ENCODE measurements at places on chromosomes 2 and 18. TPM values are rescaled to one million over a fixed set of nuclear protein-coding genes. Genes with fewer than 3 reads are reported as not detected.

Gene MTLN
- 110 TPM for total RNA-seq

Gene AKAIN1
- not detected for total RNA-seq

DNA sequence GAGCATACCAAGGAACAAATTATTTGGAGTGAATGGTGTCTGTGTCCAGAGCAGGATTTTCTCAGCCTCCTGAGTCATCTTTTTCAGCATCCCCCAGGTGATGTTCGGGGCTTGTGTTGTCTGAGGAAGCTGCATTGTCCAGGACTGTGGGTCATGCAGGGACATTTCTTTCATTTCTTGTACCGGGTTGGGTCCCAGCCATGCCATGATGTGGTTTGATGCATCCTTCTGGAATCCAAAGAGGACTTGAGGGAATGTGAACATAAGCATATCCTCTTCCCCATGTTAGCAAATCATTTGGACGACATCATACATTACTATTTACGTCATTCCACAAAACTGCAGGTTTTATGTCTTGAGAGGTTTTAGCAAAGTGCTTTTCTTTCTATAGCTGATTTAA is 797.8 kb downstream of the CCDC85A start:
- H3K36me3 ChIP-seq, result no peaks in the 10 kb centered on the region
- no peaks in the 10 kb centered on the region for H3K4me1 ChIP-seq
- H3K27me3 ChIP-seq, result no peaks in the 10 kb centered on the region
- H3K4me3 ChIP-seq, result no peak overlapping the region
- no peak overlapping the region for H3K27ac ChIP-seq

DNA sequence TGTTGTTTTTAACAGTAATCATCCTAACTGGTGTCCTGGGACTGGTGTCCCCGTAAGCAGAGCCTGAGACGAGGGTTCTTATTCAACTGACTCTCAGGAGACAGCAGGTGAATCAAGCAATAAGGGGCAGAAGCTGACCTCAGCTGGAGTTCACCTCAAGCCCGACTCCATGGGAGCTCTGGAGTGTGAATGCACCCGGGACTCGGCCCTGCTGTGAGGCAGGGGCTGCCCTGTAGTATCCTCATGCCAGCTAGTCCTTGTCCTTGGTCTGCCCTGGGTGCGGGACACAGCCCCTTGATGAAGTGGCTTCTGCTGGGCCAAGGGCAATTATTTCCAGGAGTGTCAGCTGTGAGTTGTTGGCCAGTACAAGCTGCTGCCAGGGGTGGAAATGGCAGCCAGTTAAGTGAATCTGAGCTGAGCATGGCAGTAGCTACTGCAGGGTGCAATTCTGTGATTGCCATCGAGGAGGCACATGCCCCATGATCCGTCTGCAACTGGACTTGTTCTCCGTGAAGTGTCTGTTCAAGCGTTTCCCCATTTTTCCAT is 54.9 kb upstream of the OTOS start:
- DNase-seq, result no peak
- H3K4me3 ChIP-seq, result no peak overlapping the region
- H3K27me3 ChIP-seq, result no peaks in the 10 kb centered on the region
- H3K36me3 ChIP-seq, result no peaks in the 10 kb centered on the region
- H3K4me1 ChIP-seq, result no peaks in the 10 kb centered on the region

DNA sequence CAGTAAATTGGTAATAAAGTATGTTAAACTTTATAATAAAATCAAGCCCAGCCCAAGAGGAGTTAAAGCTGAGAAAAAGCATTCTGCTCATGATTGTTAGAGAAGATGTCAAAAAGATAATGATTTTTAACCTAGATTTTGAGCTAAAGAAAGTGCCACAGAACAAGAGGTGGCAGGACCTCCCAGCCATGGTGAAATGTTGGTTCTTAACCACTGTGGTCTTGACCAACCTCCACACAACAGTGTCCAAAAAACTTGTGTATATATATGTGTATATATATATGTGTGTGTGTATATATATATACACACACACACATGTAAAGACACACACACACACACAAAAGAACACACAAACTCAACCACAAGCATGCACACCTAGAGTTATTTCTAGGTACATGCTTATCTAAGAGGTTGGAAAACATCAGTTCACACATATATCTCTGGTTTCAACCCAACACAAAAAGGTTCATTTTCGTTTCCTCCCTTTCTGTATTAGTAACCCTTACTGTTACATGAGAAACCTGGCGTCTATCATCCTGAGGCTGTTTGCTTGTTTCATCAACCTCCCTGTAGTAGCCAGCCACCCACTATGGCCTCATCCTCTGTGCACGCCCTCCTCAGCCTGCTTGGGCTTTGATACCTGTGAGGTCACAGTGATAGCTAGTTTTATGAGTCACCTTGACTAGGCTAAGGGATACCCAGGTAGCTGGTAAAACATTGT is 631.8 kb upstream of the ID2 start:
- H3K4me1 ChIP-seq, result no peaks in the 10 kb centered on the region
- H3K36me3 ChIP-seq, result no peaks in the 10 kb centered on the region
- H3K4me3 ChIP-seq, result no peak overlapping the region
- no peak overlapping the region for H3K27ac ChIP-seq
- H3K27me3 ChIP-seq, result no peaks in the 10 kb centered on the region
- DNase-seq, result no peak

DNA sequence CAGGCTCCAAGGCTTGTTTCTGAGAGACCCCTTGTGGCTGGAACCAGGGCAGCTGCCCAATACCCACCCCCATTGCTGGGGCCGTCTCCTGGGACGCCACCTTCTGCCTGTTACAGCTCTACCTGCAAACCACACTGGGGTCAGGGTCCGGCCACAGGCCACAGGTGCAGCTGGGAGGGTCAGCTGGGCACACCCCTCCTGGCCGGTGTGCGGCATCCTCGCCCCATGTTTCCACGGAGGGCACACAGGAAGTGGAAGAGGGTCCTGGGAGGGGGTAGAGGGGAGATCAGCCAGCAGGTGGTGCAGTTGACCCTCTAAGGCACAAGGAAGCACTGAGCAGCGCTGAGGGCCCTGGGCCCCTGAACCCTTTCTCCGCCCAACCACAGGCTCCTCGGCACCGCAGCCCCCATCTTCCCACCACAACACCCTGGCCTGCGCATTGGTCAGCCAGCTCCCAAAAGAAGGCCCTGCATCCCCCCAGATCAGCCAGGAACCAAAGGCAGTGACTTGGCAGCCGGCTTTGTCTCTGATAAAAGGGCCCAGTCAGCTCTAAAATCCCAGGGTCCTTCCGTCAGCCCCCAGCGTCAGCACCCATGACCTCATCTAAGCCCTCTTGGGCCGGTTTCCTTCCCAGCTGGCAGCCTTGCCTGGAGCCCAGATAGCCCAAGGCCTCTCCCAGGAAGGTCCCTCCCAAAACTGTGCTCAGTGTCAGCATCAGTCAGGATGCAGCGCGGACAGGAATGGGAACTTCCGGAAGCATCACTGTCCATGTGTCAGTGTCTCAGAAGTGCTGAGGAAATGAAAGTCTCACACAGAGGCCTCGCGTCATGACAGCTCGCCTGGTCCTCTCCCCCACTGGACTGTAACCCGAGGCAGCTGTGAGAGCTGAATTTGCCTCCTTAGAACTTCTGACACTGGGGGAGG is 1.7 kb downstream of the ERFE start:
- no peak for DNase-seq
- peaks cover 27% of the 10 kb centered on the region for H3K27me3 ChIP-seq
- no peaks in the 10 kb centered on the region for H3K36me3 ChIP-seq
- no peak overlapping the region for H3K4me3 ChIP-seq
- no peaks in the 10 kb centered on the region for H3K4me1 ChIP-seq

DNA sequence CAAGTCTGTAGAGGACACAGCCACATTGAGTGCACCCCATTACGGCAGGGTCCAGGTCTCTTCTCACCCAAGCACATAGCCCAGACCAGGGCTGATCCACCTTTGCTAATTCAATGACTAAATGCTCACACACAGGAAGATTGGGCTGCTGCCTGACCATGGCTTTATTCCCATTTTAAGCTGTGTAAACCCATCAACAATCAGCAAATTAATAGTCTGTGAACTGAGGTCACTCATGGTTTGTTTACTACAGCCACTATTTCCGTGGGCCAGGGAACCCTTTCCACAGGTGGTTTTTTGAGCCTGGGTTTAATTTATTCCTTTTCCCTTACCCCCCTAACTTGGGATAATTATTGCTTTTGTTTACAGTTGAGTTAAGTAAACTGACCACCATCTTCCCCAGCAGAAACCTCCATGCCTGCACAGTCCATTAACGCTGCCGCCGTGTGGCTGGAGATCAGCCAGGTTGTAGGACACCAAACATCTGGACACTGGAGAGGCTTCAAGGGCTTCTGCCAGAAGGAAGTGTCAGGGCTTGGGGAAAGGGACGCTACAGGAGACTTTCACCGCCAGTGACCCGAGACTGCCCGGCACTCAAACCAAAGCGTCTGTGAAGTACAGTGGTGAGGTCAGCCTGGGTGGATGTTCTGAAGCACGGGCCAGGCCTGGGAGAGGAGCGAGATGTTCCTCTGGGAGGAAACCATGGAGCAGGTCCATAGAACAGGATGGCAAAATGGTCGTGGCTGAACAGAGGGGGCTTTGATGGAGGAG is 282.9 kb downstream of the DYSF start:
- no peaks in the 10 kb centered on the region for H3K27me3 ChIP-seq
- H3K4me3 ChIP-seq, result no peak overlapping the region
- DNase-seq, result no peak
- H3K4me1 ChIP-seq, result no peaks in the 10 kb centered on the region
- H3K27ac ChIP-seq, result no peak overlapping the region
- no peaks in the 10 kb centered on the region for H3K36me3 ChIP-seq

- H3K4me1 ChIP-seq, result peaks cover 26% of the 10 kb centered on the region
- H3K4me3 ChIP-seq, result no peak overlapping the region
- H3K27me3 ChIP-seq, result no peaks in the 10 kb centered on the region
Measured at GRCh38 chr2:28622101-28622499, 126.2 kb downstream of the PLB1 start.

Measured in colonic mucosa (tissue), 4 donors.